ENCODE measurements at places on chromosomes 12 and 14. TPM values are rescaled to one million over a fixed set of nuclear protein-coding genes. Genes with fewer than 3 reads are reported as not detected.

The PLXNC1 gene
- total RNA-seq: 0.18 TPM

The TAOK3 gene
- 28.0 TPM for total RNA-seq

The PLBD1 gene
- total RNA-seq: not detected

GRCh38 chr12:96177013-96177412, 17.2 kb upstream of the ELK3 start:
- no peak overlapping the region for H3K4me3 ChIP-seq
- DNase-seq: no peak
- no peak overlapping the region for H3K27ac ChIP-seq
- peaks cover 4% of the 10 kb centered on the region for H3K27me3 ChIP-seq

The TMPRSS12 gene
- total RNA-seq: not detected
